ENCODE measurements at places on chromosomes 3 and 15.

DNA sequence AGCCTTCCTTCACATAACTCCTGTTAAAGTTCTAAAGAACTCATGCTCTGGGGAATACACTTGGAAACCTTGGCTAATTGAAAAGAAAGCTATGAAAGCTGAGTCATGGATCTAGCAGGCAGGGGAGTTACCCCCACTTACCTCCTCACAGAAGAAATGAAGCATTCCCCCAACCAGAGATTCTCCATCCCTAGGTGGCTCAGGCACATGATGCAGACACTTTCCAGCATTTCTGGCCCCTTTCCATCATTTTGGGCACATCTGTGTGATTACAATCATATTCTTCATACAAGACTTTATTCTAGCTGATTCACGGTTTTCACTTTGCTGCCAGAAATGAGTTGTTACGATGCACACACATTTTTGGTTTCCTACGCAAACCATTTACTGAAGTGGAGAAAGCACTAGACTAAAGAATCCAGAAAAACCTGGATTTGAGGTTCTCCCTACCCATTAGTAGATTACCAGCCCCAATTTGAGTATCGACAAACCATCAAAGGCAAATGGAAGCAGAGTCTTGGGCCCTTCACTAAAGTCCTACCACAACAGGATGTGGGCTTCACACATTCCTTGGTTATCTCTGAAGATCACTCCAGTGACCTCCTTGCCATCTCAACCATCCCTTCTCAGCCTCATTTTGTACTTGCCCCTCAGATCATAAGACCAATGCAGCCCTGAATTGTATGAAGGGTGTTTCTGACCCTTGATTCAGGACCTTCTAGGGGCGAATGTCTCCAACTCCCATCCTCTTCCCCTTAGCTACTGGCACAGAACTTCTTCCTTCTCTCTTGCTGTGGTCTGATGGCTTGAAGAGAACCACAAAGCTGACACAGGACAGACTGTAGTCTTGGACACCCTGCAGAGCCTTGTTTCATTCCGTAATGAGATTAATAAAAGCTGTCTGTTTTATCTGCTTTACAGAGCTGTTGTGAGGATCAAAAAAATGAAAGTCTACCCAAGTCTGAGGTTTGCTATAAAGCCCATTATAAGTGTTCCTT, 42.5 kb upstream of the SNRK start:
- DNase-seq, result no peak

GRCh38 chr3:32379831-32380500, 11.7 kb upstream of the CMTM7 start:
- DNase-seq, result no peak

DNA sequence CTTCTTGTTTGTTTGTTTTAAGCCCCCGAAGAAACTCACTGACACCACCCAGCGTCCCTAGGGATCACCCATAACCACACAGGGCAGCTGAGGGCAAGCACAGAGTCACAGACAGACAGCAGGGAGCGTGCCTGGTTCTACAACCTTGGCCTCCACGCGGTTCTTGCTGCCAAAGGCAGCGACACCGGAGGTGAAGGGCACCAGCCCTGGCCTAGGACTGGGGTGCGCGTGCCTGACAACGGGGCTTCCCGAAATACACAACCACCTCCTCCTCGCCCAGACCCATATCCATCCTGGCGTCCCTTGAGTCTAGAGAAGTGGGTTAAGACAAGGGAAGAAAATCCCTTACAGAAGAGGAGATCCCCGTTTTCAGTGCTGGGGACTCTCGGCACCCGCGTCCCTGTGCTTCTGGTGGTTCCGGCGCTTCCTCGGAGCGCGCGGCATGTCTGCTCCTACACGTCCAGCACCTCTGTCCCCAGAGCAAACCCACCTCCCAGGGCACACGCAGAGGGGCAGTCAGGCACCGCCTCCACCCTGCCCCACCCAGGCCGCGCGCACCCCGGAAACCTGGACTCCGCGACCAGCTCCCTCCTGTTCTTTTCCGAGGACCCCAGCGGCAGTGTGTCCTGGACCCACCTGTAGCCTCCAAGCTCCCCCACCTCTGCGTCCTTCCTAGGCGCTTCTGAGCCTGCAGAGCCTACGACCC, 911 bp downstream of the RFTN1 start:
- DNase-seq, result no peak

DNA sequence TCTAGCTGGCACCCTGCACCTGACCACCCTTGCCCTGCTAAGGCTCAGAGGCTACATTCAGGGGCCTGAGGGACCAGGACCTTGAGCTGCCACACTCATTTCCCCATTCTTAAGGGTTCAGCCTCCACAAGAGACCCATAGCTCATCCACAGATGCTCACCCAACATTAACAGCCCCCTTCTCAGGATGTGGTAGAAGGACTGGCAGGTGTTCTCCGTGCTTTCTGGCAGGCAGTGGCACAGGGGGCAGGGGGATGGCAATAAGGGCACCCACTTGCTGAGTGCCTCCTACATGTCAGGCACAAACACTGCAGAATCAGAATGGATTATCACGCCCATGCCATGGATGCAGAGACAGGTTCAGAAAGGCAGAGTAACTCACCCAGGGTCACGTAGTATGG, 9.4 kb downstream of the MAPKAPK3 start:
- no peak for DNase-seq

GRCh38 chr3:150739200-150739863, 23.6 kb downstream of the SIAH2 start:
- DNase-seq, result no peak
